ENCODE measurements at places on chromosomes 7 and 10. TPM values are rescaled to one million over a fixed set of nuclear protein-coding genes. Genes with fewer than 3 reads are reported as not detected.
A peak's percentile ranks its signal among the peaks of the same experiment; 100 is the strongest.

DNA sequence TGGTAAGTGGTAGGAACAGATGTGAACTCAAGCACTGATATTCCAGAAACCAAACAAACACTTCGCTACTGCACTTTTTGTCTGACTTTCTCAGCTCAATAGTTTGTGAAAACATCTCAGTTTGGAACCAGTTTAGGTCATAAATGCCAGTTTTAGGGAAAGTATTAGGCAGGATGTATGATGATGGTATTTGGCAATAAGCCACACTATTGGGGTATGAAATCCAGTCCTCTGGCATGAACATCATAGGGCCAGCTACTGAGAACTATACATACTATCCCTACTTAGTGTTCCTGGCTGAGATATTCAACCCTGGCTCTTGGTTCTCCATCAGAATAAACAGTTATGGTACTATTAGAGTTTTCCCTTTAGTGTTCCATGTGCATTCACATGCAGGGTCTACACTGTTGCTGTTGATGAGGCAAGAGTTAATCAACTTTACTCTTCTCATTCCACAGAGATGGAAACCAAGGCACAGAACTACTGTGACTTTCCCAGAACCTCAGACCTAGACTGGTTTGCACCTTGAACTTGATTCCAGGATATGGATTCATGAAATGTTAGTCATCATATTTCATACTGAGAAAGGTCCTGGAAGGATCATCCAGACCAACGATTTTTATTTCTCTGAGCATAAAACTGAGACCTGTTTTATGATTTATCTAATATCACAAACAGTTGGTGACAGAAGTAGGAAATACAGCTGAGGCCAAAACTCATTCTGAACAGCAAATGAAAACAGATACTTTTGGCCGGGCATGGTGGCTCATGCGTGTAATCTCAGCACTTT lies 20.0 kb upstream of the IFIT2 start:
- peaks cover 11% of the 10 kb centered on the region for H3K4me1 ChIP-seq
- no peak overlapping the region for H3K27ac ChIP-seq
- H3K36me3 ChIP-seq = no peaks in the 10 kb centered on the region
- H3K27me3 ChIP-seq = no peaks in the 10 kb centered on the region
- H3K4me3 ChIP-seq = no peak overlapping the region

- H3K4me3 ChIP-seq = no peak overlapping the region
- H3K36me3 ChIP-seq = no peaks in the 10 kb centered on the region
- no peak overlapping the region for H3K27ac ChIP-seq
- no peaks in the 10 kb centered on the region for H3K4me1 ChIP-seq
- no peaks in the 10 kb centered on the region for H3K27me3 ChIP-seq
Measured at GRCh38 chr7:132206594-132206993, 369.7 kb downstream of the PLXNA4 start.

DNA sequence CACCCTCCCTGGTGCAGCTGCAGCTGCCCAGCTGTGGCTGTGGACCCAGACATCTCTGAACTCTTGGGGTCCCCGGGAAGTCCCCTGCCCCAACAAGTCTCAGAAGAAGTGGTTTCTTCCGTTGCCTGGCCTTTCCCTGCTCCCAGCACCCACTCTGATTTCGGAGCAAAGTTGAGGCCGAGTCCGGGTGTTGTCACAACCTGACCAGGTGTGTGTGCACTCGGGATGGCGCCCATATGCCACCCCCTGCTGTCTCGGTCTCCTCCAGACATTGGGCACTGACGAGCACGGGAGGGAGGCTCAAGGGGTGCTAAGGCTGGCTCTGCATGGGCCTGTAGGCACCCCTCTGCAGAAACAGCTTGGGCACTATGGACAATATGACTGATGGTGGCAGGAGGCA lies 1055.3 kb downstream of the REEP3 start:
- H3K27ac ChIP-seq = no peak overlapping the region
- H3K27me3 ChIP-seq = no peaks in the 10 kb centered on the region
- DNase-seq = no peak
- no peaks in the 10 kb centered on the region for H3K4me1 ChIP-seq

DNA sequence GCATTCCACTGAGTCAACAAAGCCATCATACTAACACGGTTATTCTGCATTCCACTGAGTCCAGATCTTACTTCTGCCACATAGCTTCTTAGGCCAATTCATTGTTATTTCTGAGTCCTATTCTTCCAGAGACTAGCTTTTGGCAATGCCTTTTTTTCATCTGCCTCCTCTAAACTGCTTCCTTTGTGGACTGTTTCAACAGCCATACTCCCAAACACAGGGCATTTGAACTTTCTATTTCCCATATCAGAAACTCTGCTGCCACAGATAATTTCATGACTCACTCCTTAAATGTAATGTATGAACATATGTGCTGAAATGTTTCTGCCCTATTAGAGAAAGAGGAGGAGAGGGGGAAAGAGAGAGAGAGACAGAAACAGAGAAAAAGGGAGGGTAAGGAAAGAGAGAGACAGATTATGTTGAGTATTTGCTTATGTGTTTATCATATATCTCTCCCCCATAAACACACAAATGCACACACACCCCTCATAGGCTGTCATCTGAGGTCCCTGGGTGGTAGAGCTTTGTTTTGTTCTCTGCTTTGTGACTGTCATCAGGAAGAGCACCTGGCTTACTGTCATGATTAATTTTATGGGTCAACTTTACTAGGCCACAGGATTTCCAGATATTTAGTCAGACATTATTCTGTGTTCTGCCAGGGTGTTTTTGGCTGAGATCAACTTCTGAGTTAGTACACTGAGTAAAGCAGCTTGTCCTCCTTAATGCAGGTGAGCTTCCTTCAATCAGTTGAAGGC lies 308.0 kb upstream of the KCND2 start:
- H3K4me3 ChIP-seq = no peak overlapping the region
- H3K36me3 ChIP-seq = no peaks in the 10 kb centered on the region
- peaks cover 12% of the 10 kb centered on the region for H3K4me1 ChIP-seq
- no peaks in the 10 kb centered on the region for H3K27me3 ChIP-seq
- no peak for DNase-seq
- H3K27ac ChIP-seq = no peak overlapping the region

- DNase-seq = peak; percentile 23
- H3K27ac ChIP-seq = no peak overlapping the region
- H3K4me1 ChIP-seq = no peaks in the 10 kb centered on the region
Measured at GRCh38 chr7:30817371-30817767, 46.2 kb downstream of the MINDY4 start.

DNA sequence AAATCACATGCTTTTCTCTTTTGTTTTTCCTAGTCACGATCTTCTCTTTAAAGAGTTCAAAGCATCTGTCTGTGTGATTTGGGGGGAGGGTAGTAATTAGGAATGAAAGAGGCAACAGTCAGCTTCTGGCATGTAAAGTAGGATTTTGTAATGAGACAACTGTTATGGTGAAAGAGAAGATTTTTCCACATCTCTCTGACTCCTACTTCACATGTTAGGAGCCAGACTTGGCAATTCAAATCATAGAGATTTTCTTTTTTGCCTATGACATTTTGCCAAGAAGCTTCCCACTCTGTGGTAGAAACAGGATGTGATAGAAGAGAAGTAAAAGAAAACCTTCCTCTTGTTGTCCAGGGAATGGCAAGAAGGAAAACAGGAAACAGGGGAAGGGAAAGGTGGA lies 38.3 kb upstream of the KLHL7 start:
- DNase-seq = no peak
- no peak overlapping the region for H3K4me3 ChIP-seq
- H3K36me3 ChIP-seq = no peaks in the 10 kb centered on the region
- no peak overlapping the region for H3K27ac ChIP-seq

- no peak overlapping the region for H3K4me3 ChIP-seq
- H3K27ac ChIP-seq = no peak overlapping the region
- no peaks in the 10 kb centered on the region for H3K36me3 ChIP-seq
- peak; percentile 60 for DNase-seq
Measured at GRCh38 chr7:156578978-156579430, 61.6 kb upstream of the RNF32 start.

DNA sequence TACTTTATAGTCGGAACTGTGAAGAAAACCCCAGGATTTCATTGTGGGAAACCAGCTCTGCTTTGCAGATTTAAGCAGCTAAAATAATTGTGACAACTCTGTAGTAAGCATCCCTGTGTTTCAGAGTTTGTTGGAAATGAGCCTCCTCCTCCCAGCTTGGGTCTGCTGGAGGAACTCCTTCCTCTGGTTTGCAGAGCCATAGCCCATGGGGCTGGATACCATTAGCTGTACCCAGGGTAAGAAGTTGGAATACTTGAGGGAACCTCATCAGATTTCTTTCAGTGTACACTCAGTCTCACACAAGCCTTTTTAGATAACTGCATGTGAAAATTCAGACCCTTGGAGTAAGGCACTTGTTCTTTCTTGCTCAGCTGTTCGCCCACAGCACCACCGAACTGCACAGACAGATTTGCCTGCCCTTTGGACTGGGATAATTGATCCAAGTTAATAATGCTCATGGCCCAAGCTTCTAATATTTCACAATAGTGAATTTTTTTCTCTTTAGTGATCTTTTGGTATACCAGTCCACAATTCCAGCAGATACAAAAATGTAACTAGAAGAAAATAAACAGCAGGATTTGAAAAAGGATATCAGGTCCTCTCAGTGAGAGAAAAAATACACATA lies 467.4 kb upstream of the FZD8 start:
- H3K36me3 ChIP-seq = no peaks in the 10 kb centered on the region
- no peaks in the 10 kb centered on the region for H3K27me3 ChIP-seq
- H3K4me1 ChIP-seq = no peaks in the 10 kb centered on the region
- no peak overlapping the region for H3K27ac ChIP-seq
- H3K4me3 ChIP-seq = no peak overlapping the region
- DNase-seq = no peak

DNA sequence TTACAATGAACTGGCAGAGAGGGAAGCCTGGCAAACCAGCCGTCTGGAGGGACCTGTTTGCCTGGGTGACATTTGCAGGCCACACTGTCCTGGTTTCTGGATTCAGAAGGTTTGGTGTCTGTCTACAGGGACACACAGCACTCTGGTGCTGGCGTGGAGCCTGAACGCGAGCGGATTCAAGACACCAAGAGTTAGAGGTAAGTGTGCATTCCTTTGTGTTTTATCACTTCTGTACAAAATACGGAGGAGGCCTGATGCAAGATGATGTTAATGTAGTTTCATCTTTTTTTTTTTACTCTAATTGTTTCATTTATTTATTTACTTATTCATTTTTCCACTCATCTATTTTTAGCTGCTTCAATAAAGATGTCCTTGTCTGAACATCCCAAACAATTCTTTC lies 485.3 kb upstream of the ADARB2 start:
- no peak overlapping the region for H3K27ac ChIP-seq
- H3K4me1 ChIP-seq = no peaks in the 10 kb centered on the region
- H3K4me3 ChIP-seq = no peak overlapping the region
- H3K36me3 ChIP-seq = no peaks in the 10 kb centered on the region
- H3K27me3 ChIP-seq = no peaks in the 10 kb centered on the region

- H3K4me3 ChIP-seq = no peak overlapping the region
- H3K27me3 ChIP-seq = no peaks in the 10 kb centered on the region
- H3K27ac ChIP-seq = no peak overlapping the region
- H3K4me1 ChIP-seq = no peaks in the 10 kb centered on the region
- H3K36me3 ChIP-seq = no peaks in the 10 kb centered on the region
- peak; percentile 63 for DNase-seq
Measured at GRCh38 chr7:94449151-94449725, 54.5 kb downstream of the COL1A2 start.

DNA sequence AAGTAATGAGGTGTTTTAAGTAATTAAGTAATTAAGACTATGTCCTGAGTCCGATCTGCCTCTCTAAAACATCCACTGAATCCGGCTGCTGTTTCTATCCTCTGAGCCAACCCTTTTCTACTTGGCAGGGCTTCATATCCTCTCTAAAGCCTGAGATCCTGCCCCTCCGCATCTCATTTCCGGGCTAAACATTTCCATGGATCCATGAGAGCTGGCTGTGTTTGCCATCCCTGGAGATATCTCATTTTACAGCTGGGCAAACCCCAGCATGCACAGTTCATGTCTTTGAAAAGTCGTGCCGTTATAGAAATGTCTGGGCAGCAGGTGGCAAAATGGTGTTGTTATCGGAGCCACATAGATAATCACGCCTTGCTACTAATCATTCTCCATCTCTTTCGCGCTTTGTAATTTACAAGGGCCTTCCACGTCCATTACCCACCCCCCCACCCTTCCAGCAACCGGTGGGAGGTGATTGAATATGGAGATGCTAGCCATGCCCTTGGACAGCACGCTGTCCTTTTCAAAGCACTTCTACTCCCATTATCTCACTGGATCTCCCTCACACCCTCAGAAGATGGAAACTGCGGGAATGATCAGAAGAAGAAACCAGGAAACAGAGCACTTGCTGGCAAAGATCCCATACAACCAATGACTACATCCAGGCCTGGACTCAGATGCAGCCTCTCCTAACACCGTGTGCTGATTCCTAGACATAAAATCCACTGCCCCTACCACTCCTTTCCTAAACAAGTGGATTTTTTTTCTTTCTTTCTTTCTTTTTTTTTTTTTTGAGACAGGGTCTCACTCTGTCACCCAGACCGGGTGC lies 1189.2 kb downstream of the TYW1 start:
- DNase-seq = no peak
- no peaks in the 10 kb centered on the region for H3K27me3 ChIP-seq
- H3K36me3 ChIP-seq = no peaks in the 10 kb centered on the region
- H3K4me3 ChIP-seq = no peak overlapping the region
- no peak overlapping the region for H3K27ac ChIP-seq

DNA sequence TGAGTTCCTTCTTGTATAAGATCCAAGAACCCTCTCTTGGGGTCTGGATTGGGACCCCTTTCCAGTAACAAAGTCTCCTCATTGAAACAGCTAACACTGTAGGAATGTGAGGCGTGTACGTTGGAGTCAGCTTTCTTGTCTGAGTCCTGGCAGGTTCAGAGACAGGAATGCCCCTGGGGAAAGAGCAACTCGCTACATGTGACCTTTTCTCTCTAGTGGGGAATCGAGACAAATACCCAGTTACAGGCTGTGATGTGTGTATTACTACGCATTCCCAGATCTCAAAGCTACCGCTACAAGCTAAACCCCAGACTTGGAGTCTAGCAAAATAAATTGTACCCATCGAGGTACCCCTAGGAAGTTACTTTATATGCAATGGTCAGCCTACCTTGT lies 85.6 kb upstream of the FRMD4A start:
- no peak overlapping the region for H3K27ac ChIP-seq
- no peaks in the 10 kb centered on the region for H3K27me3 ChIP-seq
- H3K4me3 ChIP-seq = no peak overlapping the region
- no peaks in the 10 kb centered on the region for H3K36me3 ChIP-seq

DNA sequence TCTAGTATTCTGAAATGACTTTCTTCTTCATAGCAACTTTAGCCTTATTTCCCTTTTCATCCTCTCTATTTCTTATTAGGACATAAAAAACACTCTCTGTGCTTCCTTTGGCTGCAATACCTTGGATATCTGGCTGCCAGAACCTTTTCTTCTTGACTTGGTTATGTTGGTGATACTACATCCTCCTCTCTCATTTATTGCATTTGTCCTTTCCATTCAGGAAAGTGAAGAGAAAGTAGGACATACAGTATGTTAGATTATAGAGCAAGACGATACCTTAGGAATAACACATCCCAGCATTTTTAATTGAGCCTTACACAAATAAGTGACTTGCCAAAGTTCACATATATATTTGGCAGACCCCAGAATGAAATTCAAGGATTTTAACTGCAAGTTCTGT lies 210.1 kb upstream of the PPP1R3A start:
- DNase-seq = no peak
- no peaks in the 10 kb centered on the region for H3K27me3 ChIP-seq
- H3K4me1 ChIP-seq = no peaks in the 10 kb centered on the region
- H3K27ac ChIP-seq = no peak overlapping the region
- H3K36me3 ChIP-seq = no peaks in the 10 kb centered on the region

The EBF3 gene
- 0.23 TPM for total RNA-seq

The SEMA4G gene
- total RNA-seq = 8.5 TPM

The SHOC2 gene
- total RNA-seq = 23.3 TPM

The CXCL12 gene
- 47.3 TPM for total RNA-seq

The PRKG1 gene
- 18.2 TPM for total RNA-seq

The TLX1 gene
- total RNA-seq = not detected

The SPDYE2 gene
- not detected for total RNA-seq

The DTX2 gene
- 72.8 TPM for total RNA-seq

The SPDYE5 gene
- total RNA-seq = not detected

The CALML3 gene
- total RNA-seq = not detected

Measured in GM23338 (cell line).